ENCODE measurements at places on chromosomes 16 and 17.

DNA sequence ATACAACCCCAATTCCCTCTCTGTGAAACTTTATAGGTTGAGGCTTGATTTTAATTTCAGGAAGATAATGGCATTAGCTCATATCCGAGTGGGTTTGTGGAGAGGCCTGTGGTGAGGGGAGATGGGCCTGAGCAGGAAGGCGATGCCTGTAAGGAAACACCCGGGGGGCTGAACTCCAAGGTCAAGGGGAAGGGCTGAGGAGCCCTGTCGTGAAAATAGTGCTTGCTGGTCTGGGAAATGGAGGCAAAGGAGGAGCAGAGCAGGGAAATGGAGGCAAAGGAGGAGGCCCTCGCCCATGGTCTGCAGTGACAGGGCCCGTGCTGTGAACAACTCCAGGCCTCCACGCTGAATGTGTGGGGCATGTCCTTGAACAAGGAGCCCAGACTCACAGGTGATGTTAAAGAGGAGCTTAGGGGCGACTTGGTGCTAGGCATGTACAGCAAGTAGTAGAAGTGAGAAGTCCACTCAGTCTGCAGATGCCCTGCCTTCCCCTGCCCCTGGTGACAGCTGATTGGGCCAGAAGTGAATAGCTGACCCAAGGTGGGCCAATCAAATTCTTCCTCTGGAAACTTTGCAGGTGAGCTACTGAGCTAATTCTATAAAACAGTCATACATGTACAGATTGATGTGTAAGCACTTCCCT lies 38.1 kb downstream of the MRPS23 start:
- DNase-seq = no peak

GRCh38 chr17:1724351-1724868 lies at the start of gene WDR81:
TSS of gene WDR81 (plus strand) at chr17:1724704. CDS start at chr17:1724960, 256 bp downstream.
- peak; percentile 85 for DNase-seq

DNA sequence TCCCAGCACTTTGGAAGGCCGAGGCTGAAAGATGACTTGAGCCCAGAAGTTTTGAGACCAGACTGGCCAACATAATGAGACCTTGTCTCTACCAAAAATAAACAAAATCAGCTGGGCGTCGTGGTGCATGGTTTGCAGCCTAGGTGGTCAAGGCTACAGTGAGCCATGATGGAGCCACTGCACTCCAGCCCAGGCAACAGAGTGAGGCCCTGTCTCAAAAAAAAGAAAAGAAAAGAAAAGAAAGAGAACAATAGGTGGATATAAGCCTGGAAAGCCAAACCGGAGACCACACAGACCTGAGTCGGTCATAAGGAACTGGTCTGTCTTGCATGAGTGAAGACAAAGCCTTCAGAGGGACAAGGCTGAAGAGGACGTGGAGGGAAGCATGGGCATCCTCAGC lies 14.4 kb downstream of the ATP6V0D1 start:
- DNase-seq = no peak

DNA sequence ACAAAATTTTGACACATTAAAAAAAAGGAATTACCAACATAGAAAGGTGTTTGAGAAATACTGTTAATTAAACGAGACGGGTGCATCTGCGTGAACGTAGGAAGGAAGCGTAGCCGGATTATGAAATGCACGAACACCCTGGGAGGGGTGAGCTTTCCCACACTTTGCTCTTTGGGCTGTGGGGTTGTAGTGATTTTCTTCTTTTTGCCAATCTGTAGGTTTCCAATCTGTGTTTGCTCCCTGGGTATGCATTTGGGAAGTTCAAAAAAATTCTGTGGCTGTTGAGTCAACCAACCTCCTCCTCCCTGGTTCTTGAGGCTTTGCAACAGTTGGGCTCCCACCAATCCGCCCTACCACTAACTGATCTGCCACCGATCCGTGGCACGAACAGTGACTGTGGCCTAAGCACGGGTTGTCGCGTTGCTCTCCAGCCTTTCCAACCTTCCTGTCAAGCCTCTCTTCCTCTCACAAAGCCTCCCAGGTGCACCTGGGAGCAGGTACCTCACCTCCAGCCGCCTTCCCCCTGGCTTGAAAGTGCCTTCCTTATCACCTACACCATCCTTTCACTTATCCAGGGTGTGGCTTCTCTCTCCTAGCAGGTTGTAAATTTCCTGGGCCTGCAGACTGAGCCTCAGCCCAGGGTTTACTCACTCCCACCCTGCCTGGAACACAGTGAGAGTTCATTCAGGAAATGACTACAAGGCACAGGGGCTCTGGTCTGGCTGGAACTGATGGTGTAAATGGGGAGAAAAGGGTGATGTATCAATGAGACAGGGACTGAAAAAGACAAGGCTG lies 16.6 kb downstream of the RTN4RL1 start:
- no peak for DNase-seq

DNA sequence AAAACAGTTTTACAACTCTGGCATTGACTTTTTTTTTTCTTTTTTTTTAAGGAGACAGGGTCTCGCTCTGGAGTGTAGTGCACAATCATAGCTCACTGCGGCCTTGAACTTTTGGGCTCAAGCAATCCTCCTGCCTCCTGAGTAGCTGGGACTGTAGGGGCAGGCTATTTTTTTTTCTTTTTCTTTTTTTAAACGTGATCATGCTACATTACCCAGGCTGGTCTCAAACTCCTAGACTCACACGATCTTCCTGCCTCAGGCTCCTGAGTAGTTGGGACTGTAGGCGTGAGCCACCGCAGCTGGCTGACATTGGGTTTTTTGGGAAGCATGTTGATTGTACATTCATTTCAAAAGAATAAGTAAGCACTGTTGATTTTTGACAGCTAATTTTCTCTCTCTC lies 32.1 kb downstream of the TNRC6A start:
- no peak for DNase-seq

- no peak for DNase-seq
These were observed 6.1 kb downstream of the TMEM235 start for GRCh38 chr17:78237401-78238012.

DNA sequence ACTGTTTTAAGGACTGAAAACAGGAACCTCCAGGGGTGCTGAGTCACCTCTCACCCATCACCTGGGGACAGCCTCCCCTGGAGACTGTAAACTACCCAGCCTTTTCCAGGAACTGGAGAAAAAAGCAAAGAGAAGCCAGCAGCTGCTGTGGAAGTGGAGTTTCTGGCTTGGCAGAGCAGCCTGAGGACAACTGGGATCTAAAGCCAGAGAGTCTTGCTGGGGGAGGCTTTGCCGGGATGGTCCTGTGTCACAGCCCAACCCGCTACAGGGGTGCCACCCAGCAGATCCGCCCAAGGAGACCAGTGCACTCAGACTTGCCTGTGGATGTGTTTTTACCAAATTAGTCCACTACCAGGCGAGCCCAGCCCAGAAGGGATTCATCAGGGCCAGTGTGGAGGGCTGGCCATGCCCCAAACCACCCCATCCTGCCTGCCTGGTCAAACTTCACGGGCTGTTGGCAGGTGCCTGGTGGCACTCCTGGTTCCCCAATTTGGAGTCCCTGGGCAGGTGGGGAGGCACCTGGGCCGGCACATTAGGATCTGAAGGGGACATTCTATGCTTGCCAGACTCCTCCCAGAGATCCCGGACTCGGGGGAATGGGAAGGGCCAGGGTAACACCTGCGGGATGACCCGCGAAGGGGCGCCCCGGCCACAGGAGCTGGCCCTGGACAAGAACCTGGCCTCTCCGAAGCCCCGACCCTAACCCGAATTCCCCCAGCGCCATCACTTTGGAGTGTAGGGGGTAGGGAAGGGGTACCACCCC lies 771 bp downstream of the MSRB1 start:
- DNase-seq = peak; percentile 57

GRCh38 chr16:77450790-77451487 lies 16.1 kb upstream of the ADAMTS18 start:
- no peak for DNase-seq

DNA sequence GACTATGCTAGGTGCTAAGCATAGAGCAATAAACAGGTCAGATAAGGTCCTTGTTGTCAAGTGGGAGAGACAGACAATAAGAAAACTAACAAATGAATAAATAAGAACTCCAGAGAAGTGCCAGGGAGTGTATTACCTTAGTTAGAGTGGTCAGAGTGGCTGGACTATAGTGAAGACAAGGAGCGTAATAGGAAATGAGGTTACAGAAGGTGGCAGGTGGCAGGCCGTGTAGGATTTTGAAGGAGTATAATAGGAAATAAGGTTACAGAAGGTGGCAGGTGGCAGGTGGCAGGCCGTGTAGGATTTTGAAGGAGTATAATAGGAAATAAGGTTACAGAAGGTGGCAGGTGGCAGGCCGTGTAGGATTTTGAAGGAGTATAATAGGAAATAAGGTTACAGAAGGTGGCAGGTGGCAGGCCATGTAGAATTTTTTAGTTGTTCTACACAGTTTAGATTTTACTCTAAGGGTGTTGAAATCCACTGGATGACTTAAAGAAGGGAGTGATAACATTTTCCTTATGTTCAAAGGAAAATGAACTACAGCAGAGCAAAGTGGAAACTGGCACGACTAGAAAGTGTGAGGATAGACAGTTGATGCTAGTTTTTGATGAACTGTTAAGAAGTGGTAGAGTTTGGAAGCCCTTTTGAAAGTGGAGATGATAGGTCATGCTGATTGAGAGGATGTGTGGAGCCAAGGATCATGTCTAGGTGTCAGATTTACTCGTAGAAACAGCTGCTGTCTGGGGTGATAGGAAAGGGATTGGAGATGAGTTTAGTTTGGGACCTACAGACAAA lies 3.6 kb upstream of the KRTAP3-1 start:
- DNase-seq = no peak

DNA sequence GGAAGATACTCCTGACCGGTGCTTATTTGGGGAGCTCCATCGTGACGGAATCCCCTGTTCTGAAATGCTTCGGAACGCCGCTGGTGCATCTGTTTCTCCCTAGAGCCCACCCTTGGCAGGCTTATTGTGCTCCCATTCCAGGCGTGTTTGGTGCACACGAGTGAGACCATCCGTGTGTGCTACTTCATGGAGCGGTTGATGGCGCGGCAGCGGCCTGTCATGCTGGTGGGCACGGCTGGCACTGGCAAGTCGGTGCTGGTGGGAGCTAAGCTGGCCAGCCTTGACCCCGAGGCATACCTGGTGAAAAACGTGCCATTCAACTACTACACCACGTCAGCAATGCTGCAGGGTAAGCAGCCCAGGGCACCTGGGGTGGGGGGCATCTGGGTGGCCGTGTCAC lies 170.7 kb downstream of the DNAH9 start:
- no peak for DNase-seq

GRCh38 chr17:61381537-61381936 lies 18.1 kb upstream of the TBX2 start:
- no peak for DNase-seq

- no peak for DNase-seq
These were observed 18.3 kb downstream of the NT5M start for GRCh38 chr17:17321356-17322025.

- DNase-seq = no peak
These were observed 10.9 kb upstream of the TMEM98 start for GRCh38 chr17:32917081-32917480.

- no peak for DNase-seq
These were observed 36.3 kb downstream of the PLXDC1 start for GRCh38 chr17:39115135-39115534.

DNA sequence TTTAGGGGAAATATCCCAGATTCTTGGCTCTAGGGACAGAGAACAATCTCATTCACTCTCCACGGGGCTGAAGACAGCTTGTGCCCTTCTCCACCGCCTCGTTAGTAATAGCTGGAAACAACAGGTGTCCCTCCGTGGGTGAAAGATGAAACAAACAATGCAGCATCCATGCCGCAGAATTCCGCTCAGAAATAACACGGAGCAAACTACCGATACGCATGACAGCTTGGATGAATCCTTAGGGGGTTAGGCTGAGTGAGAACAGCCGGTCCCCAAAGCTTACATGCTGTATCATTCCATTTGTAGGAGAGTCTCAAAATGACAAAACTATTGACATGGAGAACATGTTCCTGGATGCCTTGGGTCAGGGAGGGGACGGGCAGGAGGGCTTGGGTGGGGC lies 29.4 kb upstream of the CACNG1 start:
- DNase-seq = no peak

GRCh38 chr16:56005958-56006357 lies 130.8 kb upstream of the CES5A start:
- no peak for DNase-seq

GRCh38 chr17:50177476-50177875 lies 11.7 kb downstream of the SGCA start:
- no peak for DNase-seq

- no peak for DNase-seq
These were observed 30.2 kb upstream of the ST6GALNAC1 start for GRCh38 chr17:76673729-76674128.

DNA sequence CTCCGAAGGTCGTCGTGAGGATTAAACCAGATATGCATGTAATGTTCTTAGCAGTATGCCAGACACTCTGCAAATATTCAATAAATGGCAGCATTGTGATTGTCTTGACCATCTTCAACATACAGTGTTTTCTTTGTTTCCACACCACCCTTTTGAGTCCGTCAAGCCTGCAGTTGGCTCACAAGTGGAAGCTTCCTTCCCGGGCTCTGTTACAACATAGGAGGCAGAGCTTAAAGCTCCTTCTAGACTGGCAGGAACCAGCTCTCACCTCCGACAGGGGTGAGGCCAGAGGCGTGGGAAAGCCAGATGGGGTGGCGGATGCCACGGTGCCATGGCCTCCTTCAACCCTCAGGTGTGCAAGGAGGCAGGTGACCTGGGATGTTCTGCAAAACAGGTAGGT lies 138.3 kb downstream of the FOXL1 start:
- no peak for DNase-seq

DNA sequence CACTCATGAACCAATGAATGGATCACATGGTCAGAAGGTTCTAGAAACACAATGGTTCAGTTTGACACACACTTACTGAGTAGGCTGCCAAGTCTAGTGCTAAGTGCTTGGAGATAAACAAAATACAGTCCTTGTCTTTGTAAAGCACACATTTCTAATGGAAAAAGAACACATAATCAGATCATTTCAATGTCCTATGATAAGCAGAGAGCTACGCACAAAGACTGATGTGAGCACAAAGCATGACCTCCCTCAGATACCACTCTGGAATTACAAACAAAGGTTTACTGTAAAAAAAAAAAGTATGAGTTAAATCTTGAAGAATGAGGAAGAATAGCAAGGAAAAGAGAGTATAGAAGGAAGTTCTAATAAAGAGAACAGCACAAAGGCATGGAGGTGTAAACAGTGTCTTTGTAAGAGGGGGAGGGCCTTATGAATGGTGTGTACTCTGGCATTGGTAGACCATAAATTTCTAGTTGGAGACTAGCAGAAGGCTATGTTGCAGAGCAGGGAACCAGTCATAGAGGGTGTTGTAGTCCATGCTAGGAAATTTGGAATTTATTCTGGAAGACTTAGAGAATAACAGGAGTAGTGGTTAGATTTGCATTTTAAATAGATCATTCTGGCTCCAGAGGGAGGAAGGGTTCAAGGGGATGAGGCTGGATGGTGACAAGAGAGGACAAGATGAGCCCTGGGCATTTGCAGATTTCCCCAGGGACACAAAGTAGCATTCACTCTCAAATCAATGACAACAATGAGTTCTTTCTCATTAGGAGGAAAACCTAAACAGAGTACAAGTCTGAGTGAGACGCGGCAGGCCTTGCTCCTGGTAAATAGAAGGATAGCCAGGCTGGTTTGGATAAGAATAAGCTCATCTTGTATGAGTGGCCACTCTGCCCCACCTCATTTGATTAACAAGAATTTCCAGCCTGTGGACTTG lies 468.0 kb downstream of the TOX3 start:
- no peak for DNase-seq
